ENCODE measurements at places on chromosomes 4 and X.
A peak's percentile ranks its signal among the peaks of the same experiment; 100 is the strongest.

DNA sequence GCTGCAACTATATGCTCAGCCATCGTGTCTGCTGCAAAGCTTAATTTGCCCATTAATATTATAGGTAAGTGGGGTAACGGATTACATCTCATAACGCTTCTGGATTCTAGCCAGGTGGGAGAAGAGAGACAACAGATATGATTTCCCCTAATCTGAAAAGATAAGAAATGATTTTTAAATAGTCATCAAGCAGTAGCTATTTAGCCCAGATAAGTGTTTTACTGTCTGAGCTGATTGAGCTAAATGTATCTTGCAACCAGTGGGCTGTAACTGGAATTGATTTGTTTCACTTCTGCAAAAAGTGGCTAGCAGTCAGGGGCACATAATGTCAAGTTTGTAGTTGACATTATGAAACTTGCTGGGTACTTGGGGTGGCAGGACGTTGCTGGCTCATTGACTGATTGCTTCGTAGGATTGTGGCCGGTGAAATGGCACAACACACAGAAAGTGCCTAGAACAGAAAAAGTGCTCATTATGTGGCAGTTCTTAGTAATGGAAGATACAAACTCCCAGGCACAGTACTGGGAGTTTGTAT lies 18.5 kb downstream of the LAP3 start:
- peak; percentile 27 for DNase-seq

DNA sequence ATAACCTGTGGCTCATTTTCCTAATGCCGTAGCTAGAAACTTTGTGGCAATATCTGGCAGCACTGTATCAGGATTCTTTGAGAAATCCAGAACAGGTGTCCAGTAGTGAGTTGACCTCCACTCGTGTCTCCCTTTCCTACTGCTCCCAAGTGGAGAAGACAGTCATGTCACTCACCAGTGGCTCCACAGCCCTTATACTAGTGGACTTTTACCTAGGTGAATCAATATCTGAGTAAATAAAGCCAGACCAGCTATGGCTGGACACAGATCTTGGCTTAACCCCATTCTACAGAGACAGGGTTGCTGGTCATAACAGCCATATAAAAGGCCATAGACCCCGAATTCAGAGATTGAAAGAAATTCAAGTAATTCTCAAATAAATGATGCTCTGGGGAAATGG lies 46.5 kb upstream of the SHROOM4 start:
- no peak for DNase-seq

DNA sequence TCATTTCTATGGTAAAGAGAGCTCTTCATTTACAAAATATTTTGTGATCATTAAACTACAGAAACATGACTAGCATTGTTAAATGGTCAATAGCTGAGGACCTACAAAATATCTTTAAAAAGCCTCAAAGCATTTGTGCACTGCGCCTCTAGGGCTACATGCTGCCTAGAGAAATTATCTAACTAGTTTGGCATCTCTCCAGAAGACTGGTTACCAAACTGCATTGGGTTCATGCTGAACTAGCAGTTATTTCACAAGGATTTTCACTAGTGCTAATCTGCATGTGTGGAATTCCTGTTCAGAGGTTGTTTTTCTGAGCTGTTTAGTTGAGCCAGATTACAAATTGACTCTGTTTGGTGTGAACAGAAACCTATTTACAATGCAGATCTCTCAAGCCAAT lies 58.5 kb upstream of the PITX2 start:
- no peak for DNase-seq

DNA sequence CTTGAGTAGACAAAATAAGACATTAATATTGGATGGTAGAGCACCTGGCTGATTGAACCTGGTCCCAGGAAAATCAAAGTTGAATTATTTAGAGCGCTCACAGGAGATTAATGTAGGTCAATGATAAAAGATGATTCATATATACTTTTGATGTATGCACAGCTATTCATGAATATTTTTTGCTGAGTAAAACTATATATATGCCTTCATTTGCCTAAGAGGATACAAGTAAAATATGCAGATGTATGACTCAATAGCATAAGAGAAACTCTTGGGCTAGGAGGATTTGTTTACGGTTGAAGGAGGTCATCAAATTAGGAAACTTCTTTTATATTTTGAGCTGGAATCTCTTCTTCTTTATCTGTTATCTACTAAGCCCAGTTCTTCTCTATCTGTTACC lies 202.7 kb upstream of the HS3ST1 start:
- no peak for DNase-seq

DNA sequence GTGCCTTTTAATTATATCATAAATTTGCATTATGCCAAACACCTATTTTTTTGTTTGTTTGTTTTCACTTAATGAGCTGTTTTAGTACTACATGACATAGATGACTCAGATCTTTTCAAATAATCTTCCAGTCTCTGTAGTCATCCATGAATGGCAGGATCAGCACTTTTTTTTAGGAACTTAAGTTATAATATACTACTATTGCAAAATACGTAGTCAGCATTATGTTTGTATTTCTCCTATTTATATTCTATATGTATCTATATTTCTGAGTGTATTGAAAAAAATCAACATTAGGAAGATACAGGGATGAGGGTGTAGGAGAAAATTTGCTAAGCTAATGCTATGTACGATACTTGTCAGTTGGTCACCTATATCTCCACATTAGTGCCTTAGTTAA lies 773.1 kb upstream of the AGA start:
- DNase-seq: no peak

DNA sequence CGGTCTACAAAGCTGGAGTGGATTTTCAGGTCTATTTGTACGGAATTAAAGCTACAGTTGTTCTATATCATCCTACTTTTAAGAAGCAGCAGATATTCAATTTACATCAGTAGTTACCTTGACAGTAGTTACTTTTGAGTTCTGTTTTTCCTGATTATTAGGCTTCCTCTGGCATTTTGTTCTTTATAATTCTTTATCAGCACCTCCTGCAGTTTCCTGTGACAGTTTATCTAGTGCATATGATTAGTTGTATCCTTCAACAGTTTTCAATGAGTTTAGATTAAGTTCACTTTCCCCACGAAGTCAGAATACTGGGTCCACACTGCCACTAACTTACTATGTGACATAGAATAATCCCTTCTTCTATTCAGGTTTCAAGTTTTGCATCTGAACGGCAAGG lies 71.7 kb downstream of the IDS start:
- no peak for DNase-seq

DNA sequence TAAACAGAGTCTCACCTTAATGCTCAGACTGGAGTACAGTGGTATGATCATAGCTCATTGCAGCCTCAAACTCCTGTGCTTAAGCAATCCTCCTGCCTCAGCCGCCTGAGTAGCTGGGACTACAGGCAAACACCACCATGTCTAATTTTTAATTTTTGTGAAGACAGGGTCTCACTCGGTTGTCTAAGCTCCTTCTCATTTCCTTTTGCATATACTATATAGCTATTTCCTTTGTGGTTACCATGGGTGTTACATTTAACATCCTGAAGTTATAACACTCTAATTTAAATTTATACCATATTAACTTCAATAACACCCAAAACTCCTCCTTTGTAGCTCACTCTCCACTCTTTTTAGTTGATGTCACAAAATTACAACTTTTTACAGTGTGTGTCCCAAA lies 114.3 kb downstream of the DCK start:
- DNase-seq: no peak

GRCh38 chrX:71617742-71618141 lies 569 bp downstream of the CXCR3 start:
- DNase-seq: no peak

- DNase-seq: no peak
Observed at GRCh38 chr4:139210486-139210885, 33.5 kb upstream of the ELF2 start.

DNA sequence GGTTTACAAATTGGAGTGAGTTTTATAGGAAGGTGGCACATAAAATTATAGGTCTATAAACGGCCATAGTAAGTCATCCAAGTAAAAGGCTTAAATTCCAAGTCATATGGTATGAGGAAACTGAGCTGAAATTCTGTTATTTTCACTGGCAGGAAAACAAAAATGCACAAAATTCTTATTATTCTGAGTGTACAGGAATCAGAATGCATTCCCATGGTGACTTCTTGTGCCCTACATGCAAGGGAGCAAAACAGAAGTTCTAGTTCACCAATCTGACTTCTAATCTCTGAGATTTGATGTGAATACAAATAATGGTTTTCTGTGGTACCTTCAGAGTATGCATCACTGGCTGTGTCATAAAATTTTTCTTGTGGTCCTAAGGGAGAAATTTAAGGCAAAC lies 102.9 kb downstream of the CLCN4 start:
- DNase-seq: no peak

DNA sequence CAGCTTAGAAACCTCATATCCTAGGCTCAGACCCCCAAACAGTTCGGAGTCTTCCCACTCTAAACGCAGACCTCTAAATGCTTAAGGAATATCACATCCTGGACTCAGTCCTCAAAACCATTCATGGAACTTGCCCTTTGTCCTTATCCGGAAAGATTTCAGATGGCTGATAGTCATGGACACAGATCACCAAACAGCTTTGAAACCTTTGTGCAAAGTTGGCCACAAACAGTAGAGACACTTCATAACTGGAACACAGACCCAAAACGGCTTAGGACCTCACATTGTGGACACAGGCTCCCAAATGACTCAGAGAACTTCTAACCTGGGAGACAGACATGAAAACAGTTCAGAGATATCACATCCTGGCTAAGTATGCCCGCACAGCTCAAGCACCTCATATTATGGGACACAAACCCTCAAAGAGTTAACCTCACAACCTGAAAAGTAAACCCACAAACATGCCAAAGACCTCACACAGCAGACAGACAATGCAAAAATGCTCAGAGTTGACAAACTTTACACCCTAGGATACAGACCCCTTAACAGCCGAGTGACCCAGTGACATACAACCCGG lies 15.5 kb downstream of the SUV39H1 start:
- DNase-seq: no peak

- no peak for DNase-seq
Observed at GRCh38 chr4:48189731-48190130, 55.7 kb upstream of the TXK start.

DNA sequence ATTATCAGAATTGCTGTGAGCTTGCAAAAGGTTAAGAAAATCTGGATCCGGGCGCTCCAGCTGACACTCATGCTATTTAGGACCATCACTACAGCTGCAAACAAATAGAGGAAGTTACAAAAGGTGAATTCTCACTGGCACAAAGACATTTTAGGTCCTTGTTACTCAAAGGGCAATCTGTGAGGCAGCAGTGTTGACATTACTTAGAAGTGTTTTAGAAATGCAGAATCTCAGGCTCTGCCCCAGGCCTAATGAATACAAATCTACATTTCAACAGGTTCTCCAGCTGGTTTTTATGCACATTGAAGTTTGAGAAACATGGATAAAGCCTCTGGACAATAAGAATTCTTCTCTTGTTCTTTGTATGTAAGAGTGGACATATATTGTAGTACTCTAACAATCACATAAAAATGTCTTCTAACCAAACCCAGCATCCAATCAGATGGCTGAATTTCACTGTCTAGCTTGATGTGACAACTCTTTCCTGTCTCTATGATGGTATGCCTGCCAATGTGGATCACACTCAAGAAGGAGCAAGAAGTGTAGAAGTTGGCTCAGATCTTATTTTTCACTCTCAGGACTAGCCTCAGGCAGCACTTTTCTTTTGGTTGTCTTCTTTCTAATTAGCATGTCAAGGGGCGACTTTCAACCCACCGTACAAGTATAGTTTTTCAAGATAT lies 18.8 kb downstream of the SLC7A11 start:
- DNase-seq: no peak

DNA sequence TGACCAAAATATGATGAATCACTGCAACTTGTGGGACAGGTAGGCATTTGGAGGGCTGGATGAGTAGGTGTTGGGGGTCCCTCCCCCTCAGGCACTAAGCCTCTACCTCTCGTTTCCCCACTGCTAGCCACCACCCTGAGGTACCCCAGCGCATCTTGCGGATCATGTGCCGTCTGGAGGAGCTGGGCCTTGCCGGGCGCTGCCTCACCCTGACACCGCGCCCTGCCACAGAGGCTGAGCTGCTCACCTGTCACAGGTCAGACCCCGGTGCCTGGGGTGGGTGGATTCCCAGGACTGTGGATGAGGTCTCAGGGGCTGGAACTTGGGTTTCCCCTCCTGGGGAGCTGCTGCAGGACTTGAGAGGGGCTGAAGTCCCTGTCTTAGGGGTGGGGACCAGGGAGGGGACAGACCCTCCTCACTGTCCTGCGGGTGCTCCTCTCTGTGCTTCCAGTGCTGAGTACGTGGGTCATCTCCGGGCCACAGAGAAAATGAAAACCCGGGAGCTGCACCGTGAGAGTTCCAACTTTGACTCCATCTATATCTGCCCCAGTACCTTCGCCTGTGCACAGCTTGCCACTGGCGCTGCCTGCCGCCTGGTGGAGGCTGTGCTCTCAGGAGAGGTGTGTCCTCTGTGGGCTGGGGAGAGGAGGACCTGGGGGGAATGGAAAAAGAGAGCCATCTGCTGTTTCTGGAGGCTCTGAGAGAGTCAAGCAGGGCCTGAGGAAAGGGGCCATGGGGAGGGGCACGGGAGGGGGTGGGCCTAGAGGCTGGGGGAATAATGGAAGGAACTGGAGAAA lies 10.1 kb upstream of the ERAS start:
- no peak for DNase-seq

- no peak for DNase-seq
Observed at GRCh38 chrX:153334654-153335295, 822 bp downstream of the ZNF275 start.

DNA sequence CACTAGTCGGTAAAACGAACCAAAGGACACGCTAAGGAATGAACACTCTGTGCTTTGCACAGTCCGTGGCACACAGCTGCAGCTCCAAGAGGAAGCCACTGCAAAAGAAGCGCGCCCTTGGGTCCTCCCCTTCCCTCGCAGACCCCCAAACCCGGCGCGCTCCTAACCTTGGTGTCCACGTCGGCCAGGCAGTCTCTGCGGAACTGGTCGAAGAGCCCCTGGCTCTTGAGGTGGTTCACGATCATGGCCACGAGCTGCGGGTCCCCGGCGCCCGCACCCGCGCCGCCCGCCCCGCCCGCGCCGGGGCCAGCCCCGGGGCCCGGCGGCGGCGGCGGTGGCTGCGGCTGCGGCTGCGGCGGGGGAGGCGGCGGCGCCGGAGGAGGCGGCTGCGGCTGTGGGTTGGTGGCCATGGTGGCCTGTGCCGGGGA lies 333 bp downstream of the BOD1L1 start:
- DNase-seq: no peak

- DNase-seq: no peak
Observed at GRCh38 chrX:106894978-106895452, 8.1 kb downstream of the RIPPLY1 start.

- no peak for DNase-seq
Observed at GRCh38 chr4:133130171-133130570, 18.9 kb upstream of the PCDH10 start.

DNA sequence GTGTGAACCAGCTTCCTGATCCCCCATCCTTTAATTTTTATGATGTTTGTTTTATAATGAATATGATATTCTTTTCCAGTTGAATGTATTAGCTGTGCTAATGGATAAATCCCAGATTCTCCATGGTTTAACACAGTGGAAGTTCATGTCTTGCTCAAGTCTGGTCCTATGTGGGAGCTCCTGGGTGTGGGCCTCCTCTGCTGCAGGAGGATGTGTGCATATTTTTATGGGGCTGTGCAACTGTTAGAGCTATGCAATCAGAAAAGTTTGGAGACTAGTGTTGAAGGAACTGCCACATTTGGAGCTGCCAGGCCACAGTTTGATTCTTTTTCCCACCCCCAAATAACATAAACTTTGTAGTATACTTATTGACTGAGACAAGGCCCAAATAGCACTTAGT lies 24.8 kb downstream of the MGST2 start:
- no peak for DNase-seq

Measured in tibial artery (tissue), 4 donors.